ENCODE measurements at places on chromosomes 16 and 17. TPM values are rescaled to one million over a fixed set of nuclear protein-coding genes. Genes with fewer than 3 reads are reported as not detected.

- DNase-seq = no peak
Observed at GRCh38 chr17:82081546-82081945, 15.9 kb upstream of the DUS1L start.

DNA sequence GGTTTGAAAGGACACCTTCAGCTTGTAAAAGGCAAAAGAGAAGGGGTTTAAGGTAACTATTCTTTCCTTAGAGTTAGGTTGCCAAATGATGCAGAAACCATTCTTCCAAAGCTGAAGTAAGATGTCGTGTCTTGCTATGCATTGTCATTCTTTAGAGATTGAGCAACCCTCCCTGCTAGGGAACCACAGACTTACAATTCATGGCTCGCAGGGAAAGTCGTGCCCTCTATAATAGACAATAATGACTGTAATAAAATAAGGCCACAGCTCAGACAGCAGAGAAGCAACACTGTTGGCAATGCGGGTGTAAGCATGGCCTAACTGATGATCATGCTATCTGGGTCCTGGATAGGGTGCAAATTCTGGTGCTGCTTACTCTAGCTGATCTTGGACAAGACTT lies 129.6 kb upstream of the CDH13 start:
- DNase-seq = no peak

GRCh38 chr16:26569793-26570192 lies 496.9 kb upstream of the C16orf82 start:
- DNase-seq = no peak

DNA sequence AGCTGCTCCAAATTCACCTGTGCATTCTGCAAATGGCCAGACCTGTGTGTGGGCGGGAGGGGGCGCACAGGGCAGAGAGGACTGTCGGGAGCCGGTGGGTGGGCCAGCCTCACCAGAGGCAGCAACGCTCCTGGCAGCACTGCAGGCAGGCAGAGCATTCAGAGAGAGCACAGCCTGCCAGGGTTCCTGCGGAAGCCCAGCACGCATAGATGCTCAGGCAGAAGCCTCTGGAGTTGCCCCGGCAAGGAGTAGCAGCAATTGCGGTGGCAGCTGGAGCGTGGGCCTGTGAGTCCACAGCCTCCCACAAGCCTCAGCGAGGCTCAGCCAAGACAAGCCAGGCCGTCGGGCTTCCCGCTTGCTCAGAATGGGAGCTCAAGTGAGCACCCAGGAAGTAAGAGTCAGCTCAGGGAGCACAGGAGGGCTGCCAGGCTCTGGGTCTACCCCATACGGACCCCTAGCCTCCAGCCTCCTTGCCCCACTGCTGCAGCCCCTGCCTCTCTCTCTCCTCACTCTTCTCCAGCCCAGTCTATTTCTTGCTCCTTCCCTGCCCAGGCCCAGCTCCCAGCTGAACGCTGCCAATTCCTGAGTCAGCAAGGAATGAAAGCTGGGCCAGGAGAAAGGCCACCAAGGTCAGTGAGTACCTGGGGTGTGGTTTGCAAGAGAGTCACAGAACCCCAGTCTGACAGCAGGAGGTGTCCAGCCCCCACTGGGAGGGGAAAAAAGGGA lies 9.6 kb downstream of the EMC6 start:
- DNase-seq = no peak

GRCh38 chr17:58210922-58211321 lies 8.1 kb downstream of the MKS1 start:
- DNase-seq = no peak

The CHD9 gene
- 102 TPM for total RNA-seq

DNA sequence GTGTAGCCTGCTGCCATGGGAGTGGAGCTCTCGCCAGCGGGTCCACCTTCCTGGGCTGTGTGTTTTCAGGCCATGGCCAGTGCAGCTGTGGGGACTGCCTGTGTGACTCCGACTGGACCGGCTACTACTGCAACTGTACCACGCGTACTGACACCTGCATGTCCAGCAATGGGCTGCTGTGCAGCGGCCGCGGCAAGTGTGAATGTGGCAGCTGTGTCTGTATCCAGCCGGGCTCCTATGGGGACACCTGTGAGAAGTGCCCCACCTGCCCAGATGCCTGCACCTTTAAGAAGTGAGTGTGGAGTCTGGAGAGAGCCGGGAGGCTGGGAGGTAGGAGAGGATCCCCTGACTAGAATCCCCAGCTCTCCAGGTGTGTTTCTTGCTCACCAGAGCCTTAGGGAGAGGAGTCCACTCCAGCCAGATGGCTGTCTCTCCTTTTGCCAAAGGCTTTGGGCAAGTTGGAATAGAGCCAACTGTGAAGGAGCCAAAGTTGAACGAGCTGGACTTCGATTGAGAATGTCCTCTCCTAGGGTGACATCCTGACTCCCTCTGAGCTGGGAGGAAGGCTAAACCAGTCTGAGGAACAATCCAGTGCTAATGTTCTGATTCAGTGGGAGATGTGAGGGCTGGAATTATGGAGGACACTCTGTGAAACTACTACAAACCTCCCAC lies 24.4 kb upstream of the EFCAB13 start:
- DNase-seq = no peak

DNA sequence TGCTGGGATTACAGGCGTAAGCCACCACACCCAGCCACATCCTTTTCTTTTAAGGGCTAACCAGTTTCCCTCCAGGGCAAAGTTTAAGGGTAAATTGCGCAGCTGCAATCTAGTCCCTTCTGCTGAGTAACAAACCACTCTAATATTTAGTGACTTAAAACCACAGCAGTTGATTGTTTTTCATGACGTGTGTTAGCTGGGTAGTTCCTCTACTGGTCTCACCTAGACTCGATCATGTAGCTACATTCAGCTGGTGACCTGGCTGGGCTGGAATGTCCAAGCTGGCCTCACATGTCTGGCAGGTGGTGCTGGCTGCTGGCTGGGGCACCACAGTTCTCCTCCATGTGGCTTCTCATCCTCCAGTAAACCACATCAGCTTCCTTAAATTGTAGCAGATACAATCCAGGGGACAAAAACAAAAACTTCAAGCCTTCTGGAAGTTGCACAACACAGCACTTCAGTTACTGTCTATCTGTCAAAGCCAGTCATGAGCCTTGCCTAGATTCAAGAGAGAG lies 75.5 kb downstream of the GPRC5B start:
- peak; percentile 51 for DNase-seq

- no peak for DNase-seq
Observed at GRCh38 chr17:38563362-38564253, 42.1 kb downstream of the SRCIN1 start.

- no peak for DNase-seq
Observed at GRCh38 chr17:74712756-74713155, at the start of gene CD300LF. TSS of gene CD300LF (minus strand) at chr17:74712923. CDS start at chr17:74712866, 57 bp downstream.

DNA sequence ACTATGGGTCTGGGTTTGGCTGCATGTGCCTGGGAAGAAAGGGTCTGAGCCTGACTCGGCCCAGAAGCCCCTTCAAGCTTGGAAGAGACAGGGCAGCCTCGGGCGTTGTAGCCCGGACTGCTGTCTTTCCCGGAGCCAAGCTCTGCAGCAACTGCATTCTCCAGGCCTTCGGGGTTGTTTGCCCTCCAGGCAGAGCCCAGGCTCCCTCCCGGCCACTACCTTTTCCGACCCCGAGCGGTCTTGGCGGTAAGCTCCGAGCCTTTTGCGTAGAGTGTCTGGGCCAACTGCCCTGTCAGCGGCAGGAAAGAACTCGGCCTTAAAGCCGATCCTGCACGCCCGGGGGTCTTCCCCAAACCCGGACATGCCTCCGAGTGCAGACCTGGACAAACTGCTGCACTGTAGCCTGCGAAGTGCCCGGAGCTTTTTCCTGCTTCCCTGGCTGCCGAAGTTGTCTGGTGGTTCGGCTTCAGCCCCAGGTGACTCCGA lies 1.3 kb downstream of the LHX1 start:
- DNase-seq = no peak

The KCNH4 gene
- not detected for total RNA-seq
